C1 segment of cervical spinal cord (tissue), 14 donors: ENCODE measurements at places on chromosomes 13 and 19.

GRCh38 chr13:25406377-25406776 is 34.6 kb downstream of the ATP8A2 start:
- DNase-seq: no peak

DNA sequence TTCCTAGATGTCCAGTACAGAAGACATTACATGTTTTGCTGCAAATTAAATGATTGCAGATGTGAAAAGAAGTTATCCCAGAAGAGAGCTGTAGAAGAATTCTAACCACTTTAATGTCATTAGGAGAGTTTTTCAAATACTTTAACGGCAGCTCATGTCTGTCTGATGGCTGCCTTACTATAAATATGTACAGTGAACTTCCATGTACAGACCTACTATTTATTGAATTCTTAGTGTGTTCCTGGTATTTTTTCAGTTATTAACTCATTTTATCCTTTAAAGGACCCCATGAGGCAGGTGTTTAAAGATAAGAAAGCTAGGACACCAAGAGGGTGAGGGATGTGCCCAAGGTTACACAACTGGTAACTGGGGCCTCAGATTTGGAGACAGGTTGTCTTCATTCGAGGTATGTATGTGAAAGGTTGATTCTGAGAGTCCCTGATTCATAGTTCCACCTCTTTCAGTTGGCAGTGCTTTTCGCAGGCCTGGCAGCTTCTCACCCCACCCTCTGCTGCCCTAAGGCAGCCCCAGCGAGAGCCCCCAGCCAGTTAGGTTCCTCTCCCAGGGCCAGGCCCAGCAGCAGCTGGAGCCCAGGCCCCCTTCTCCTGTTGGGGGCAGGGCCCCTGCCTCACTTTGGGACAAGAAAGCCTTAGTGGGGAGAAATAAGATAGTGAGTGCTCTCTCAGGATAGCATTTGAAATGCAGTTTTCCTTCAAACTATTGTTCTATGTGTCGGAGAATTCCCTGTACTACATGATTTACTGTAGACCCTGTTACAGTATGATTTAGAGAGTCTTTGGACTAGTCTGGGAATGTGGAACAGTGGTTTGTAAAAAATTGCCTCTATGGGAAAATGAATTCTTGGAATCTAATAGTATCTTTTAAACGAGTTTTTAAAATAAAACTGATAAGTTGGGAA is 67.7 kb upstream of the TEX29 start:
- no peak for DNase-seq

DNA sequence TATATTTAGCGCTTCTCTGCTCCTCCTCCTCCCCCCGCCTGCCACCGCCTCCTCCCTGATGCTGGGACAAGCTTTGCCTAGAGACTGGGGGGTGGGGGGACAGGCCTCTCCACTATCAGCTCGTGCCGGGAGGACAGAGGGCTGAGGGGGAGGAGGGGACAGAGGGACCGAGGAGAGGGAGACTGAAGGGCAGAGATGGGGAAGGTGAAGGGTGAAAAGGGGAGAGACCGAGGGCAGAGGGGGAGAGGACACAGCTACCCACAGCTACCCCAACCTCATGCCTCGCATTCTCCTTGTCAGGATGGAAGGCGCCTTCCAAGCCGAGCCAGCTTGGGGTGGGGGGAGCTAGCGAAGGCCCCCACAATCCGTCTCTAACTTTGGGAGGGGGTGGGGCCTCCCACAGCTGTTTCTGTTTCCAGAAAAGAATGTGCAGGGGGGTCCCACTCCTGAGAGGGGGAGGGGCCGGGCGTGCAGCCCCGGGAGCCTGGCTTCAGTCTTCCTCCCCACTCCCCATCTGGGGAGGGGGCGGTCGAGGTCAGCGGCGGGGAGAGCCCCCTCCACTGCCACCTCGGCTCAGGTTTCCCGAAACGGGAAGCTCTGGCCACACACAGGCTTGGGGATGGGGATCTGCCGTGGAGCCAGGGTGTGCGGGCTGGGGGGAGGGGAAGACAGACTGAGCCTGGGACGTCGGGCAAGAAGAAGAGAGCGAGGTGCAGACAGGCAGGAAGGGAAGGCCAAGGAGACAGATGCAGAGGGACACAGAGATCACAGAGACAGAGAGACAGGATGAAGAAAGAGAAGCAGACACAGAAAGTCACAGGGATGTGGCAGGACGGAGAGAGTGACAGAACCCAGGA is 1.6 kb downstream of the DACT3 start:
- peak; percentile 74 for DNase-seq

DNA sequence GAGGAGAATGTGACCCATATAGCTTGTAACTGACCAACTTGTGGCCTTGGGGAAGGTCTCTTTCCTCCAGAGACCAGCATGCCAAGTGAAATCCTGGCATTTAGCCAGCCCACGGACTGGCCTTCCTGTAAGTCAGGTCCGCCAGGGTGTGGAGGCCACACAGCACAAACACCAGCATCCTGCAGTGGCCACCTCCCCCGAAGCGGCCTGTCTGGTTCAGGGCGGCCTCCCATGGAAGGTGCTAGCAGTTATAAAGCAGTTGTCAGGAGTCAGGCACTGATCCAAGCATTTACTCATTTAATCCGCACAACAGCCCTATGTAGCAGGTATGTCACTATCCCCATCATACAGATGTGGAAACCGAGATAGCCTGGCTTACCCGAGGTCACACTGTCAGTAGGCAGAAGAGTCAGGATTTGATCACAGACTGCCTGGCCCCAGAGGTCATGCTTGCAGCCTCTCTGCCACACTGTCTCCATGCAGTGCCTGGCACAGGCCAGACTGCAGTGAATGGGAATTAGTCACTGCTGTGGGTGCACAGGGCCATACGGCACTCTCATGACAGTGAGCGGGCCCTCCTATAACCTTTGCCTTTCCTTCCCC is 36.7 kb downstream of the CAPN12 start:
- DNase-seq: no peak

GRCh38 chr19:8367327-8368001 is 3.5 kb downstream of the ANGPTL4 start:
- peak; percentile 81 for DNase-seq

DNA sequence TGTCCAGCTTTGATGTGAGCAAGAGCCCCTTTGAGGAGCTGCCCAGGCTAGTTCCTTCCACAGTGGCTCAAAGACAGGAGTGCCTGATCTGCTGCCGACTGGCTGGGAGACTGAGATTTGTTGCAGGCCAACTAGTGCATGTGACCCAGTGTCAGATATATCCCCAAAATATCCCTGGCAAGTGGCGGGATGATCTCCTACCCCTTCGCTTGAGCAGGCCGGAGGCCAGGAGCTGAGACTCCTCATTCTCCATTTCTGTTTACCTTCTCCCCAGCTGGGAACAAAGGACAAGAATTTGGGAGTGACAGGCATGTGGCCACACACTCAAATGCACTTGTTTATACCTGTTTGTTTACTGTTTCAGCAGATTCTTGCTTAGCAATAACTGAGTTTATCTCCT is 37.1 kb upstream of the XPO4 start:
- no peak for DNase-seq

DNA sequence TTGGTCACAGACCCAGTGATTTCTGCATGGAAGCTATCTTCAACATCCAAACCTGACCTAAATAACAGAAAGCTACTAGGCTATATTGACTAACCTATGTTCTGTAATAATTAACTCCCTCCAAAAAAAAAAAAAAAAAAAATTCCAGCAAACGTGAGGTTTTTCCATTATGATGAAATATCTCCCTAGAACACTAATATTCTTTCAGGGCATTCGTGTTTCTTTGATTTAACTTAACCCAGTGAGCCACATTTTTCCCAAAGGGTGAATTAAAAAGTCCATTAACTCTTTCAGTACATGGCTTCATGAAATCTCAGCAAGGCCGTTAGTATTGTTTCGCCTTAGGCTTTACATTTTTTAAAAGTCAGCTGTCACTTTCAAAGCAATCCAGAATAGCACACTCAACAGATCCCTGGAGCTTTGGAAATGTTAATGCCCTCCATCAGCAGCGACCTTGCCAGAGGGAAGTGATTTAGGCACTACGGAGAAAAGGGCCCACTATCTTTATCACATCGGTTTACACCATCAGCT is 175.8 kb downstream of the DCT start:
- DNase-seq: no peak

GRCh38 chr19:44401139-44402115 is at the start of gene ZNF285:
Gene ZNF285 (minus strand): TSS chr19:44401608. CDS start chr19:44397213, 4,395 bp downstream.
- no peak for DNase-seq

DNA sequence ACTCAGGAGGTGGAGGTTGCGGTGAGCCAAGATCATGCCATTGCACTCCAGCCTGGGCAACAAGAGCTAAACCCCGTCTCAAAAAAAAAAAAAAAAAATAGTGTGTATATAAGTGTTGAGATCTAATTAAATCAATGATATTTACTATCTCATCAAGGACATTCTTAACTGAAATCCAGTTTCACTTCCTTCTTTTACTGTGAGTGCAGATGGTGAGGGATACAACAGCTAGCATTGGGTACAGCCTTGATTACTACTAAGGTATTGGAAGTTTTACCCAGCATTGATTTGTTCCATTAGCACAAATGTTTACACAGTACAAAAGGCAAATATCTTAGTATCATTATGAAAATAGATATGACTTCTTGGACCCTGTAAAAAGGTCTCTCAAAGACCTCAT is 546.6 kb downstream of the KCTD12 start:
- no peak for DNase-seq

DNA sequence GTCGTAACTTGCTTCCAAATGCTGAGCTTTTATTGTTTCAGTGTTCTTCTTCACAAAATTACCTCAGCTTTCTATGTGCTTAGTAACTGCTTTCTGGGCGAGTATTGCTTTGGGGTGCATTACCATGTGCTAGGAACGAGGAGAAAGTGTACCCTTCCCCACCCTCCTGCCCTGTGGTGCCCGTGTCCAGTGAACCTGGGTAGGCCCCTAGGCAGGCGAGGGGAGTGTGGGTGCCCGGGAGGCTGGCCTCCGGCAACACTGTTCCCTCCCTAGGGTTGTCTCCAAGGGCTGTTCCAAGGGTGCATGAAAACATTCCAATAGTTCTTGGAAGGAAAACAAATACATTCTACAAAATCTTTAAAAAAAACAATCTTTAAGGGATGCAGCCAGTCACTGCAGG is 216.5 kb upstream of the SOX1 start:
- DNase-seq: no peak

DNA sequence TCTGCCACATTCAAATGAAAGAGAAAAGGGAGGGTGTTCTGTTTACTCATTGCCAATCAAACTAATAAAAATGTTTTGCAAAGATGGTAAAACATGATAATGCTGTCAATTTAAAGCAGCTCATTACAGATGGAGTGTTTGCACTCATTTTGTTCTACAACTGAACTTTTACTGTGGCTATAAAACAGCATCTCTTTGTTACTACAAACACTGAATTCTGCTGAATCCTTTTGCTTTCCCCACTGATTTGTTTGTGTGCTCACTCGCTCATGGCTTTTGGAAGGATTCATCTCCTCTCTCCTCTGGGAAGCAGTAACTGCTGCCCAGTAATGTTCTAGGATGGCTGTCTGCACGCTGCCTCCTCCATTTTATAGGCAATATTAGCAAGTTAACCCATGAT is 434.5 kb downstream of the PCDH9 start:
- DNase-seq: no peak

- DNase-seq: no peak
Measured at GRCh38 chr19:30968210-30968609, 381.0 kb downstream of the TSHZ3 start.

GRCh38 chr13:78192716-78193115 is 274.1 kb upstream of the EDNRB start:
- DNase-seq: no peak

- DNase-seq: no peak
Measured at GRCh38 chr19:41398050-41398418, 416 bp downstream of the BCKDHA start.

DNA sequence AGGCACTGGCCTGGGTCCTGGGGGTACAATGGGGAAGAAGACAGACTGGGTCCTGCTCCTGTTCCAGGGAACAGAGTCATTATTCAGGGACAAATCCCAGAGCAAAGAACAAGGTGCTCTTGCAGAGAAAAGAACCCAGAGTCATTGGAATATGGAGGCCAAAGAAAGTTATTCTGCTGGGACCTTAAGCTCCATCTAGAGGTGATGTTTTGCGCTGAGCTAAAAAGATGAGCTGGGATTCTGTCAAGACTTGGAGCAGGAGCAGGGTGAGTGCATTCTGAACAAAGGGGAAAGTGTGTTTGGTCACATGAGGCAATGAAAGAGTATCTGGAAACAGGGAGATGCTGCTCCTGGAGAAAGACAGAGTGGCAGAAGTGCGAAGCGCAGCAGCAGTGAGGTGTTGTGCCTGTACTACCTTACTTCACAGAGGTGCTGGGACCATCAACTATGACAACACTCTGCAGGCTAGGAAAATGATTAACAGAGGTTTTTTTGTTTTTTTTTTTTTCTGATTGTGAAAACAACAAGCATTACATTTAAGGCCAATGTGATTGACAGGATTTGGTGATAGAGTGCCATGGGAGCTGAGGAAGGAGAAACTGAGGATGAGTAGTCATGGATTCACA is 95.3 kb upstream of the TNFSF11 start:
- DNase-seq: no peak

- DNase-seq: no peak
Measured at GRCh38 chr19:5354403-5354802, 13.8 kb upstream of the PTPRS start.

DNA sequence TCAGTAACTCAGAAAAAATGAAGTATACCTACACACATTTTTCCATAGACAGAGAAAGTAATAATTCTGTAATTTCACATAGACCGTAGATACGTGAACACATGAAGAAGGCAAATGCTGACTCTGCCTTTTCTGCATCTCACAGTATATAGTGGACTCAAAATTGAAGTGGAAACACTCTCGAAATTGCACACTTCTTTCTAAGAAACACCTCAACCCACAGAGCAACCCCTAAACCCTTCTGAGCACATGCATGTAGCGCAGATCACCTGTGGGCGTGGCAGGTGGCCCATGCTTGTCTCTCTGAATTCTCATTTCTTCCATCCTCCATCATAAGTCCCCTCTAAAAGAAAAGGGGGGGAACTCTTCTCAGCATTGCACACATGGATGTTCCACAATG is 34.7 kb downstream of the COL4A1 start:
- DNase-seq: no peak

GRCh38 chr19:31960474-31960873 is 384.9 kb upstream of the ZNF507 start:
- no peak for DNase-seq

DNA sequence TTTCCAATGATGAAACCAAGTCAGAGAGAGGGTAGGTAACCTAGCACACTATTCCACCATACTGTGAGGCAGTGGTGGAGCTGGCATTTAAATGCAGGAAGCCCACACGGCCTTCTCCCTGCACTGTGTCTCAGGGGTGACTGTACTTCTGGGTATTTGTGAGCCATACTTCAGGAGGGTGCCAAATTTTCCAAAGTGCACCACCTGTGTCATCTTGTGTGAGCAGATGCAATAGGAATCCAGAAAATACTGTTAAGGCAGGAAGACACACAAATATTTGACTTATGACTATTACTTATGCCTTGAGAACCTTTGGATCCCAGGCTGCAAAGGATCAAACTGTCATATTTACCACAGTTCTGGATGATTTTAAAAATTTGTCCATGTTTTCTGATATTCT is 17.3 kb downstream of the ZNF229 start:
- DNase-seq: no peak

- DNase-seq: peak; percentile 83
Measured at GRCh38 chr19:20237773-20238623, 71.0 kb downstream of the ZNF486 start.

- no peak for DNase-seq
Measured at GRCh38 chr13:24997367-24997967, 98.5 kb upstream of the PABPC3 start.

GRCh38 chr13:36475468-36475867 is 43.2 kb downstream of the CCNA1 start:
- no peak for DNase-seq
